Aorta (tissue), 5 donors: ENCODE measurements at places on chromosomes 4 and X. TPM values are rescaled to one million over a fixed set of nuclear protein-coding genes. Genes with fewer than 3 reads are reported as not detected.

The NOP14 gene
- total RNA-seq: 15.0 TPM

The ARHGAP4 gene
- total RNA-seq: 81.3 TPM

DNA sequence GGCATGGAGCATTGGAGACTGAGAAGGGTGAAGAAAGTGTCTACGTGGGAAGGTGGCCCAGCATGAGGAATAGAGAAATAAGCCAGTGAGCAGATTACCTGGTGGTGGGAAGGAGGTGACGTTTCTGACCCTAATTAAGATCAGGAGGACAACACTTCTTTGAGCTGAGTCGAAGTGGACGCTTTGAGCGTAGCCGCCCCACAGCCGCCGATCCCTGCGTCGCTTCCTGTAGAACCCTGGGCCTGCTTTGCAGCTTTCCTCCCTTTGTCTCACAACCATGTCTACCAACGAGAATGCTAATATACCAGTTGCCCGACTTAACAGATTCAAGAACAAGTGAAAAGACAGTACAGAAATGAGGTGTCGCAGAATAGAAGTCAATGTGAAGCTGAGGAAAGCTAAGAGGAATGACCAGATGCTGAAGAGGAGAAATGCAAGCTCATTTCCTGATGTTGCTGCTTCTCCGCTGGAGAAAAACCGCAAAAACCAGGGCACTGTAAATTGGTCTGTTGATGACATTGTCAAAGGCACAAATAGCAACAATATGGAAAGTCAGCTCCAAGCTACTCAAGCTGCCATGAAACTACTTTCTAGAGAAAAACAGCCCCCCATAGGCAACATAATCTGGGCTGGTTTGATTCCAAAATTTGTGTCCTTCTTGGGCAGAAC, 6.4 kb upstream of the ANTXR2 start:
- H3K27ac ChIP-seq: no peak overlapping the region
- DNase-seq: no peak
- H3K27me3 ChIP-seq: no peaks in the 10 kb centered on the region

The CSTF2 gene
- total RNA-seq: 11.1 TPM

- H3K36me3 ChIP-seq: no peaks in the 10 kb centered on the region
- no peaks in the 10 kb centered on the region for H3K4me1 ChIP-seq
- no peak for DNase-seq
- H3K4me3 ChIP-seq: no peak overlapping the region
- no peak overlapping the region for H3K27ac ChIP-seq
These were observed 45.6 kb upstream of the ANK2 start for GRCh38 chr4:113003841-113004240.

GRCh38 chr4:10346023-10346422, 111.2 kb downstream of the ZNF518B start:
- no peak for DNase-seq
- H3K27ac ChIP-seq: no peak overlapping the region
- H3K36me3 ChIP-seq: no peaks in the 10 kb centered on the region
- no peak overlapping the region for H3K4me3 ChIP-seq
- no peaks in the 10 kb centered on the region for H3K4me1 ChIP-seq
- H3K27me3 ChIP-seq: no peaks in the 10 kb centered on the region

- no peak overlapping the region for H3K27ac ChIP-seq
- no peak for DNase-seq
- no peaks in the 10 kb centered on the region for H3K27me3 ChIP-seq
- H3K4me3 ChIP-seq: no peak overlapping the region
- H3K36me3 ChIP-seq: no peaks in the 10 kb centered on the region
These were observed 29.3 kb upstream of the MAML3 start for GRCh38 chr4:140183270-140183669.

- DNase-seq: no peak
- H3K36me3 ChIP-seq: peaks cover 1% of the 10 kb centered on the region
- H3K27me3 ChIP-seq: no peaks in the 10 kb centered on the region
- no peak overlapping the region for H3K4me3 ChIP-seq
These were observed 184.0 kb downstream of the TBCK start for GRCh38 chr4:106132045-106132444.

GRCh38 chrX:16267431-16267830, 100.2 kb downstream of the MAGEB17 start:
- H3K27ac ChIP-seq: no peak overlapping the region
- H3K4me1 ChIP-seq: no peaks in the 10 kb centered on the region
- no peaks in the 10 kb centered on the region for H3K27me3 ChIP-seq
- no peak for DNase-seq
- no peak overlapping the region for H3K4me3 ChIP-seq
- H3K36me3 ChIP-seq: no peaks in the 10 kb centered on the region

GRCh38 chr4:7031558-7032449, 11.4 kb upstream of the TADA2B start:
- no peaks in the 10 kb centered on the region for H3K27me3 ChIP-seq
- H3K4me3 ChIP-seq: no peak overlapping the region
- no peaks in the 10 kb centered on the region for H3K36me3 ChIP-seq
- no peak overlapping the region for H3K27ac ChIP-seq
- DNase-seq: no peak
- no peaks in the 10 kb centered on the region for H3K4me1 ChIP-seq

The CSAG1 gene
- total RNA-seq: not detected

GRCh38 chrX:40174854-40175510, 77.2 kb upstream of the BCOR start:
- no peak overlapping the region for H3K27ac ChIP-seq
- no peaks in the 10 kb centered on the region for H3K4me1 ChIP-seq
- no peaks in the 10 kb centered on the region for H3K27me3 ChIP-seq

The MGST2 gene
- 41.3 TPM for total RNA-seq

GRCh38 chr4:122285285-122285684, 93.5 kb upstream of the ADAD1 start:
- no peaks in the 10 kb centered on the region for H3K27me3 ChIP-seq
- H3K4me3 ChIP-seq: no peak overlapping the region
- no peaks in the 10 kb centered on the region for H3K36me3 ChIP-seq

DNA sequence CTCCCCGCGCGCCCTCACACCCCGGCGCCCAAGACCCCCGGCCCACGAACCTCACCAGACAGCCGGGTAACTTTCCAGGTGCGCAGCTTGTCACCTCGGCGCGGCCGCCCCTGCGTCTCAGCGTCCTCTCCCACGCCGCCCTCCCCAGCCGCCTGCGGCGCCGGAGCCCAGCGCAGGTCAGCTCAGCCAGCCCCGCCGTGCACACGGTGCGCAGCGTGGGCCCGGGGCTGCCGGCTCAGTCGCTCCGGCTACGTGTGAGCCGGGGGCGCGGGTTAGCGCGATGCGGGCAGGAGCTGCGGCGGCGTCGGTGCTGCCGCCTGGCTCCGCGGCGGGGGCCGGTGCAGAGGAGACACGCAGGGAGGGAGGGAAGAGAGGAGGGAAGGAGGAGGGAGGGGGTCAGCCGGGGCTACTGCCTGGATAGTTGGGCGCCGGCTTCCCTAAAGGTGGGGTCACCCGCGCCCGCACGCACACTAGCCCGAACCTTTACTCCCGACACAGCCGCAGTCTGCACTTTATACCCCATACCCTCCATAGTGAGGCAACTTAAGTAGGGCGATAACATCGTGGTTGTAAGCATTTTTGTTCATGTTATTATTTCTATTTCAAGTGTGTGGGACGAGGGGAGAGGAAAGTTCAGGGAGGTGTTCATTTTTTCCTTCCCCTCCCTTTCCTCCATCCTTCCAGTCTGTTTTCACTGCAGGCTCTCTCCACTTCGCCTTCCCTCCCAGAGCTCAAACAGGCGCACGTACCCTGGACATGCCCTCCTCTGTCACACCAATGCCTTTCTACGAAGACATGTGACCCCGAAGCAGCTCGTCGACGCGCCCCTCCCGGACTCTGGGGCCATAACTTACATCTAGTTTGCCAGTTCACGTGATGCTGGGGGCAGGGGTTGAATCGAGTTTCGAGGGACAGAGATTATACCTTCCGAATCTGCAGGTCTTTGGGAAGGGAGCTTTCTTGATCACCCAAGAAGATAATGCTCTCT, at the start of gene PRKG2:
Gene PRKG2 (minus strand): TSS at position 342 of the 988 bp plus-strand sequence. CDS start 10,175 bp downstream, outside the sequence.
- no peaks in the 10 kb centered on the region for H3K27me3 ChIP-seq
- peak within 1 kb of the TSS; percentile 54 for H3K4me3 ChIP-seq
- no peak within 1 kb of the TSS for H3K27ac ChIP-seq
- H3K4me1 ChIP-seq: no peaks in the 10 kb centered on the region
- H3K36me3 ChIP-seq: no peaks in the 10 kb centered on the region
- DNase-seq: peak; percentile 67

The PCDH10 gene
- total RNA-seq: 15.1 TPM

DNA sequence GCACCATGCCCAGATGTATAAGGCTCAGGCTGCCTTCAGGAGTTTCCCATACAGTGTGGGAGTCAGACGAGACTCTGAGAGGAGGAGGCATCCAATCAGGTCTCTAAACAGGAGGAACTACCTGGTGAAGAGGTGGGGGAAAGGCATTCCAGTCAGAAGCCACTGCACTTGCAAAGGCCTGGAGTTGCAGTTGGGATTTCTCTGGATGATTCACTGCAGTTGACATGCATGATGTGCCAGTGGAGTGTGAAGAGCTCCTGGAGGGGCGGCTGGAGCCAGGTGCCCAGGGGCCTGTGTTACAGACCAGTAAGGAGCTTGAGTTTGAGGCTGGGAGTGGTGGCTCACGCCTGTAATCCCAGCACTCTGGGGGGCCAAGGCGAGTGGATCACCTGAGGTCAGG, 339.1 kb downstream of the ARHGAP10 start:
- DNase-seq: no peak
- peaks cover 4% of the 10 kb centered on the region for H3K36me3 ChIP-seq
- H3K4me1 ChIP-seq: no peaks in the 10 kb centered on the region
- H3K27me3 ChIP-seq: no peaks in the 10 kb centered on the region

- H3K4me1 ChIP-seq: no peaks in the 10 kb centered on the region
- no peaks in the 10 kb centered on the region for H3K27me3 ChIP-seq
- no peak overlapping the region for H3K27ac ChIP-seq
- peak; percentile 51 for DNase-seq
- H3K36me3 ChIP-seq: no peaks in the 10 kb centered on the region
- H3K4me3 ChIP-seq: no peak overlapping the region
These were observed 36.9 kb downstream of the HMX1 start for GRCh38 chr4:8834681-8835220.

DNA sequence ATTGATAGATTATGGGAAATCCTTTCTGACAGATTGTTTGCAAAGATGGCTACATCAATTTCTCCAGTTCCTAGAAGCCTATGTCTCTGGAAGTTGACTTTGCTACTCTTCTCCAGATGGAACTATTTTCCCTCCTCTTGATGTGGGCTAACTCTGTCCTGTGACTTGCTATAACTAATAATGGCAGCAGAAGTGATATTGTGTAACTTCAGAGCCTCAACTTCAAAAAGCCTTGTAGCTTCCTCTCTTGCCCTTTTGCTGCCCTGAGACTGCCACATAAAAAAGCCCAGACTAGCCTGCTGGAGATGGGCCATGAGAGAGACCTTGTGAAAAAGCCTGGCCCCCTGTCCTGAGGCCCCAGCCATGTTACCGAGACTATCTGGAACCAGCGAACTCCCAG, 210.7 kb upstream of the SLC7A11 start:
- H3K27ac ChIP-seq: no peak overlapping the region
- H3K36me3 ChIP-seq: no peaks in the 10 kb centered on the region
- H3K27me3 ChIP-seq: no peaks in the 10 kb centered on the region
- DNase-seq: no peak
- no peaks in the 10 kb centered on the region for H3K4me1 ChIP-seq

DNA sequence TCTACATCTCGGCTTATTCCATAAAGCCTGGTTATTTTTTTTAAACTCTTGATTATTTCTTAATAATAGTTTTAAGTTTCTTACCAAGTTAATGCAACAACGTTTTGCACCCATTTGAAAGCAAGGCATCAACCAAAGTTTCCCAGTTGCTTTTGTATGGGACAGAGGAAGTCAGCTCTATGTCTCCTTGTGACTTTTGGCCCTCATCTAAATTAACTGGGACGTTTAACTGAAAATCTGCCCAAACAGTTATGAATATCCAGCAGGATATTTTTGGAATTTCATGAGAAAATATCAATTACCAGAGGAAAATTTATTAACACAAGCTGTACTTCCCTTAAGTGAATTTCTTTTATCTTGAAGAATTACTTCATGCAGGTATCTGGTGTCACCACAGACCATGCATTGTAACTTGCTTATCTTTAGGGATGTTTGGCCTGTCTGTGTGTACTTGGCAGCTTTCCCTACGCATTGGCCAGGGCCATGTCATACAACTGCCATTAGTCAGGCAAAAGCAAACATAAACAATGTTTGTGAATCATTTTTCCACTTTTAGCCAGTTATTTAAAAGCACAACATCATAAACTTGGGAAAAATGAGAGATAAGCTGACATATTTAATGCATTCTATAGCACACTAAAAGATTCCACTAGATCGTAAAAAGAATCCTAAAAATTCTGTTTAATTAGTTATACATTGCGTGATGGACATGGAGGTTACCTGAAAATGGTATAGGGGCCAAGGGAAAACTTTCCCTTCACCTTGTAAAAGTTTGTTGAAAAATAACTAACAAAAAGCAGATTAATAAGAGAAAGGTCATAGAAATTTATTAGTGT, 101.4 kb upstream of the PDE5A start:
- H3K27ac ChIP-seq: peak overlapping the region; percentile 99
- no peaks in the 10 kb centered on the region for H3K36me3 ChIP-seq
- H3K4me3 ChIP-seq: no peak overlapping the region
- no peaks in the 10 kb centered on the region for H3K27me3 ChIP-seq

- no peak for DNase-seq
- H3K36me3 ChIP-seq: no peaks in the 10 kb centered on the region
- H3K4me3 ChIP-seq: no peak overlapping the region
- H3K27ac ChIP-seq: no peak overlapping the region
- H3K4me1 ChIP-seq: no peaks in the 10 kb centered on the region
- H3K27me3 ChIP-seq: no peaks in the 10 kb centered on the region
These were observed 26.5 kb downstream of the CD40LG start for GRCh38 chrX:136674270-136674985.

The PRKG2 gene
- total RNA-seq: 0.23 TPM
